Activated CD4-positive, alpha-beta T cell treated with anti-CD3 and anti-CD28 coated beads, Interleukin-2, amount 10 ng/mL, durations not matched to agents 7 days and 5 days (primary cell): ENCODE measurements at places on chromosomes 16 and 17. TPM values are rescaled to one million over a fixed set of nuclear protein-coding genes. Genes with fewer than 3 reads are reported as not detected.

The NPIPA8 gene
- 80.0 TPM for total RNA-seq

The KRTAP2-3 gene
- not detected for total RNA-seq

The CCL2 gene
- total RNA-seq, result not detected

The DOC2B gene
- total RNA-seq, result not detected

The TBC1D3 gene
- total RNA-seq, result not detected

The CHST4 gene
- total RNA-seq, result not detected

The CES1 gene
- 0.46 TPM for total RNA-seq

The TEDC2 gene
- 15.5 TPM for total RNA-seq
